ENCODE measurements at places on chromosomes 7 and 10.

GRCh38 chr10:412109-412508, 276.9 kb downstream of the ZMYND11 start:
- DNase-seq = no peak

GRCh38 chr10:5649746-5650145, 16.6 kb downstream of the ASB13 start:
- no peak for DNase-seq

GRCh38 chr10:69629897-69630650, at the start of gene FAM241B:
TSS of gene FAM241B (plus strand) at chr10:69630247. CDS start at chr10:69631744, 1,497 bp downstream.
- DNase-seq = peak; percentile 64

DNA sequence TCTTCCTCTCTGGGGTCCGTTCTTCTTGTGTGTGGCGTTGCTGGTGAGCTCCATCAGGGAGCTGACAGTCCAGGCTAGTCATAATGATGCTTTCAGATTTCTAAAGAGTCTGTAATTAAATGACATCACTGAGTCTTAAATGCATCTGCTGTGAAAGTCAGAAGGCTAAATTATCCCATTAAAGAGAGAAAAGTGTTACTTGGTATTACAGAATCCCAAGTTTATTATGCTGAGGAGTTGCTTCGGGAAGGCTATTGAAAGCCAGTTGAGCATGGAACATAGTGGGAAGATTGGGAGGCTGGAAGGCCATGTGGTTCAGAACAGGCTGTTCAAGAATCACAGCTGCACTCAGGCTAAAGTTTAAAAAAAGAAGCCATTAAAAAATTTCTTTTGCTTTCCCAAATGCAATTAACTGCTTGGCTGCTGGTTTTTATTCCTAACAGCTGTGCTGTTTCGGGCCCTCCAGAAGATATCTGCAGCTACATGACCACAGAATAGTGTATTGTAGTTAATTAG, 342.6 kb upstream of the LRGUK start:
- no peak for DNase-seq

DNA sequence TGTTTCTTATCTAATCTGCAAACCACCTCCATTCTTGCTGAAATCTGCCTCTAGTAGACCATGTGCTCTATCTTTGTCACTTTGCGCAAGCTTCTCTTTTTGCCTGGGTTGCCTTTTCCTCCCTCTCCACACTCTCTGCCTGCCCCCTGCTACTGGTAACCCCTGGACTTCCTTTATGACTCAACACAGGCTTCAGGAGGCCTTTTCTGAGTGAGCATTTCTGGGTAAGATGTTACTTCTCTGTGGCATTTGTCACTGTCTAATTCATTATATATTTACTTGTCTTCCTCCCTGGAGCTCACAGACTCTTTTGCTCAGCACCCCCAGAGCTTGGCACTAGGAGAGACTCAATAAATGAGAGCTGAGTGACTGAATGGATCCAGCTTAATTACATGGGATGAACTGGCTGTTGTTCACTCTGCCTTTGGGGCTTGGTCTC, 8.4 kb downstream of the GOLGA7B start:
- DNase-seq = no peak

GRCh38 chr7:151687523-151688235, 168.0 kb upstream of the RHEB start:
- DNase-seq = no peak

DNA sequence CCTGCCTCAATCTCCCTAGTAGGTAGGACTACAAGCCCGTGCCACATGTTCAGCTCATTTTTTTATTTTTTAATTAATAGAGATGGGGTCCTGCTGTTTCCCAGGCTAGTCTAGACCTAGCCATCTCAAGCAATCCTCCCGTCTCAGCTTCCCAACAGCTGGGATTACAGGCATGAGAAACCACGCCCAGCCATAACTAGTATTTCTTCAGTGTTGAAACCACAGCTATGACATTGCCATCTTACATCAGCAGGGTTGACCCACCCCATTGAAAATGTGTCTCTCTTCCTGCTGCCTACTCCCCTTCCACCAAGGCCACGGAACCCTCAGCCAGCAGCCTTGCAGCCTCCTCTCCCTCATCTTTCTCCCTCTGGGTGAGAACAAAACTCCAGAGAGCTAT, 62.1 kb upstream of the ZNF746 start:
- no peak for DNase-seq

GRCh38 chr7:121328508-121329190, at the start of gene WNT16:
TSS of gene WNT16 (plus strand) at chr7:121329000. CDS start at chr7:121329293, 293 bp downstream.
- DNase-seq = no peak

DNA sequence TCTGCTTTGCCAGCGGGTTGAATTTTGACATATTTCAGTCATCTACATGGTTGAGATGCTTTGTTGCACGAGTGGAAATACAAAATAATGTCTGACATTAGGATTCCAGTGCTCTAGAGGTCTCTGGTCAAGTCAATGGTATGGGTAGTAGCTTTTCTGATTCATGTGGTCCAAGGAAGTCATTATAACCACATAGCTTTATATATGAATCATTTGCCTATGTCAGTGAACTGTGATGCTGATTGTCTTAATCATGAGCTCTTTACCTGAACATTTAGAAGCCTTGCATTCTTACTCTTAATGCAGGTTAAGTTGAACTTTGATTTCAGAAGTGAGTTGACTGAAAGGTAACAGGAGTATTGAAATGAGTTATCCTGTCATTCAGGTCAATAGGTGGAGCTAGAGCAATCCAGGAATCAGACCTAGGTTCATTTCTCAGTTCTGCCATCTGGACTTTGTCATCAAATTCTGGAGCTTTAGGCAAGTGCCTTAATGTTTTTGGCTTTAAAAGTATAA, 3.3 kb downstream of the MAPK8 start:
- DNase-seq = no peak
